Cerebellar nuclear complex (tissue), 1 donor: ENCODE measurements at places on chromosomes 6 and 20.

DNA sequence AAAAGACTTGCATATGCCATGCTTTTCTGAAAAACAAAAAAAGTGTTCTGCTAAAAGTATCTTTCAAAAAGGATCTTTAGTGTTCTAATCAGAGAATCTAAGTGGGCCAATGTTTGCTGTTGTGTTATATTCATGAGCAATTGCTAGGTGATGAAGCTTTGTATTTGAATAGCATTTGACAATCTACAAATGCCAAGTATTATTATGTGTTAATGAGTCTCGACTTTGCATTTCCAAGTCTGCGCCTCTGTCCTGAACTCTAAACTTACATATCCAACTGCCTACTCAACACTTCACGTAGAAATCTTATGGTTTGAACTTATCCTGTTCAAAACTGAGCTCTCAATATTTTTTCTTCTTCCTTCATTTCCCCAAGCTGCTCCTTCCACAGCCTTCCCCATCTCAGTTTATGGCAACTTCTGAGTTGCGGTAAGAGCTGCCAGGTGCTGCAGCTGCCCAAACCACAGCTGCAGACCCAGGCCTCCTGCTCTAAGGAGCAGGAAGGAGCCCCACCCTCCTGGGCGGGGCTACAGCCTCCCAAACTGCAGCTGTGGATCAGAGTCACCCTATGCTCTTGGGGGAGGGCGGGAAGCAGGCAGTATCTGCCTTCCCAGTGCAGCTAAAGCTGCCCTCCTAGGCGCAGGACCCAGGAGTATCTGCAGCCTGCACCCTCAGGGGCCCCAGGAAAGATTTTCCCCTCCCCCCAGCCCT lies 16.7 kb upstream of the MAK start:
- DNase-seq, result no peak

DNA sequence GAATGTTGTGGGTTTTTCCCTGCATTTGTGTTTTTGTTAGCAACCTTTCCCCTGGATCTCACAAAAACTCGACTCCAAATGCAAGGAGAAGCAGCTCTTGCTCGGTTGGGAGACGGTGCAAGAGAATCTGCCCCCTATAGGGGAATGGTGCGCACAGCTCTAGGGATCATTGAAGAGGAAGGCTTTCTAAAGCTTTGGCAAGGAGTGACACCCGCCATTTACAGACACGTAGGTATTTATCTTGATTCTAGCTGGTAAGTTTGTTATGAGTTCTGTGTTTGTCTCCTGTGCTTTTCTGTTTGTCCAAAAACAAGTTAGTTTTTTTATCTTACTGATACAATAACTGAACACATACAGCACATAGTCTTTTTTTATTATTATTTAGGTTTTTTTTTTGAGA lies 3.0 kb downstream of the SLC25A27 start:
- DNase-seq, result no peak

- DNase-seq, result no peak
Observed at GRCh38 chr6:109292420-109292819, 89.8 kb downstream of the CD164 start.

GRCh38 chr6:30121446-30122366 lies 8.8 kb upstream of the TRIM31 start:
- DNase-seq, result no peak

DNA sequence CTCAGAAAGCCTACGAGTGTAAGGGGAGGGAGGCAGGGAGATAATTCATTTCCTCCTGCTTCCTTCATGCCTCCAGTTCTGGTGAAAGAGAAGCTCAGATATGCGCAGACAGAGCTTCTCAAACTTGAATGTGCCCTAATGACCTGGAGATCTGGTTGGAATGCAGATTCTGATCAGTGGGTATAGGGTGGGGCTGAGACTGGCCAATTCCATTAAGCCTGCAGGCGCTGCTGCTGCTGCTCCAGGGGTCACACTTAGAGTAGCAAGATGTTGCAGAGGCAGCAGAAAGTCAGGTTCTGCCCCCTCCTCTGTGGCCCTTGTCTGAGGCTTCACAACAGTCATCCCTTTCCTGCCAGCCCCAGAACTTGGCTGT lies 161.0 kb downstream of the DHX35 start:
- DNase-seq, result no peak

DNA sequence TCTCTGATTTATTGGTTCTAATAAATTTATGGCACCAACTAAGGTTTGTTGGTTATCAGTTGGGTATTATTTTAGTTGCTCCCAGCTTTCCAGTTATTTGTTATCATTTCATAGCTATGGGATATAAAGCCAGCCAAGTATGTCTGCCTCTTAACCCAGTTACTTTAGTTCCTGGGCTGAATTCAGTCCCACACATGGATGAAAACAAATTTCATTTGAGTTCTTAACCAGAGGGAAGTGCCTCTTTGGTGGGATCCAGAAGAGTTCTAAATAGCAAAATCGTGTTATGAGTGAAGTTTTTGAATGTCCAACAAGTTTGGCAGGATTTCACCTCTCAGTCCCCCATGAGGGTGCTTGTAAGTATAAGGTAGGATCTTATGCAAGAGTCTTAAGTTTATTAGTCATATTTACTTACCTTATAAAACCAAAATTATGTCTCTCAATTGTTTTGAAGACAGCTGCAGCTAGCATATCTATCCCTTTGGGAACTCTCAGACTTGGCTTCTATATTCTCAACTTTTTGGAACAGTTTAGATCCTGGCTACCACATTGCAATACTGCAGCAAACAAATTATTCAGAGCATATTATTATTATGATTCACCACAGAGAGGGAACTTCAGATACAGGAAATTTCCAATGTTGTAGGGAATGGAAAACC lies 683.6 kb downstream of the BCKDHB start:
- no peak for DNase-seq

DNA sequence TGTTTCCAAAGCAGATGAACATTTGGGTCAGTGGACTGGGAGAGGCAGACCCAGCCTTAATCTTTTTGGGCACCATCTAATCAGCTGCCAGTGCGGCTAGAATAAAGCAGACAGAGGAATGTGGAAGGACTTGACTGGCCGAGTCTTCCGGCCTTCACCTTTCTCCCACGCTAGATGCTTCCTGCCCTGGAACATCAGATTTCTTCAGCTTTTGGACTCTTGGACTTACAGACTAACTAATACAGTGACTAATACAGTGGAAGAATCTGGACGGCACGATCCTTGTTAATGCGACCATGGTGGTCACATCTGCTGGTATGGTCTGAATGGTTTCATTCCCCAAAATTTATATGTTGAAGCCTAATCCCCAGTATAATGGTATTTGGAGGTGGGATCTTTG lies 122.6 kb upstream of the NXT1 start:
- DNase-seq, result no peak

GRCh38 chr20:47817573-47817972 lies 32.3 kb upstream of the SULF2 start:
- DNase-seq, result no peak

- no peak for DNase-seq
Observed at GRCh38 chr6:141117874-141118273, 1014.9 kb upstream of the GJE1 start.

DNA sequence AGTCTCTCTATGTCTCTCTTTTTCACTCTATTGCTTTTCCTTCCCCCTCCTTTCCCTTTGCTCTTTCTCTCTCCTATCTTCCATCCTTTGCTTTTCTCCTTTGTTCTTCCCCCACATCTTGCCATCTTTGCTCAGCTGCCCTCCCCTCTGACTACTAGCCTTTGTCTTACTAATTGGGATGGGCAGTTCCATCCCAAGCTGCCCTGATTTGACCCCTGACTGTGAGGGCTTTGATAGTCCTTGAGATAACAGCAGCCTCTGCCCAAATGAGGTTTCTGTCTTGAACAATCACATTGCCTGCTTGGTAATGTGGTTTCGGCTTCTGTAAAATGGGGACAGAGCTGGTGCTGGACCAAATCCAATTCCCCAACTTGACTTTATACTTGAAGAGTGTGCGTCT lies 327.7 kb downstream of the DHX35 start:
- no peak for DNase-seq

DNA sequence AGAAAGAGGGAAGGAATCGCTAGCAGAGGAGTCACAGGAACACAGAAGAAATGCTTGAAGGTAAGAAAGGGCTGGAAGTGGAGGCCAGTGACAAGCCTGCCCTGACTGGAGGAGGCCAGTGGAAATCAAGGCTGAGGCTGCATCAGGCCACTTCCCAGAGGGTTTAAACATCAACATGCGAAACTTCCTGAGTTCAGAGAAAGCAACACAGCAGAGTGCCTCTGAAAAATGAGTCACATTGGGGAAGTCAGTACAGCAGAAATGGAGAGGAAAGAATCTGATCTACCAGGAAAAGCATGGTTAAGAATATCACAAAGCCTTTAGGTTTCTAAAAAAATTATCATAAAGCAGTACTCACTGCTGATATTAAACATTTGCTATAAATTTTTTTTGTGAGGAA lies 23.3 kb downstream of the NAPB start:
- DNase-seq, result no peak

DNA sequence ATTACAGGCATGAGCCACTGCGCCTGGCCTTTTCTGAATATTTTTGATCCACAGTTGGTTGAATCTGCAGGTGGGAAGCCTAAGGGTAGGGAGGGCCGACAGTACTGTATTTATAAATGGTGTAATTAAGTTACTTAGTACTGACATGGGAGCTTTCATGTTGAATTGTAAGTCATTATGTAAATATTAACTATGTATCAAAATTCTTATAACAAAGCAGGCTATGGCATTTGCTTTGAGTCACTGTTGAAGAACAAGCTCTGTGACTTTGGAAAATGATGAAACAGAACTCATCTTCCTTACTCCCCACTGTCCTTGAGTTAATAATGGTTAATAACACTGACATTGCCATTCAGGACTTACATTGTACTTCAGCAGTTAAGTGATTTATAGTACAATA lies 63.0 kb upstream of the TXNDC5 start:
- no peak for DNase-seq

DNA sequence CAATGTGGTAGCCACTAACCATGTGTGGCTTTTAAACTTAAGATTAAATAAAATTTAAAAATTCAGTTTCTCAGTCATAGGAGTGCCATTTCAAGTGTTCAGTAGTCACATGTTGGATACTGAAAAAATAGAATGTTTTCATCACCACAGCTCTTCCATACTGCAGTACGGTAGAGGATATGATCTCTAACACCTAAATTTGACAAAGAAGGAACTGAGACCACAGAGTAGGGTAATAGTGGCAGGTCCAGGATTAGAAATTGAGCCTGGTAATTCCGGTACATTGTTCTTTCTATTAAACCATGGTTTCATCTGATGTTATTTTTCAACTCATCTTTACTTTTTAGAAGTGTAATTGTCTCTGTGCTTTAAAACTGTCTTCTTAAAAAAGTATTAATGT lies 104.0 kb downstream of the CD2AP start:
- DNase-seq, result no peak

- DNase-seq, result no peak
Observed at GRCh38 chr6:150640556-150641209, 41.0 kb downstream of the PLEKHG1 start.

- DNase-seq, result no peak
Observed at GRCh38 chr6:1327630-1328029, 15.7 kb downstream of the FOXQ1 start.

GRCh38 chr20:51484831-51485230 lies 57.7 kb downstream of the NFATC2 start:
- DNase-seq, result no peak

GRCh38 chr6:3227363-3228045 lies at the start of gene TUBB2B:
Gene TUBB2B (minus strand): TSS chr6:3227653. CDS start chr6:3227543, 110 bp downstream.
- DNase-seq, result no peak

GRCh38 chr6:52331793-52332457 lies 30.0 kb upstream of the PAQR8 start:
- DNase-seq, result no peak

- no peak for DNase-seq
Observed at GRCh38 chr6:20539387-20539786, 5.1 kb downstream of the CDKAL1 start.

DNA sequence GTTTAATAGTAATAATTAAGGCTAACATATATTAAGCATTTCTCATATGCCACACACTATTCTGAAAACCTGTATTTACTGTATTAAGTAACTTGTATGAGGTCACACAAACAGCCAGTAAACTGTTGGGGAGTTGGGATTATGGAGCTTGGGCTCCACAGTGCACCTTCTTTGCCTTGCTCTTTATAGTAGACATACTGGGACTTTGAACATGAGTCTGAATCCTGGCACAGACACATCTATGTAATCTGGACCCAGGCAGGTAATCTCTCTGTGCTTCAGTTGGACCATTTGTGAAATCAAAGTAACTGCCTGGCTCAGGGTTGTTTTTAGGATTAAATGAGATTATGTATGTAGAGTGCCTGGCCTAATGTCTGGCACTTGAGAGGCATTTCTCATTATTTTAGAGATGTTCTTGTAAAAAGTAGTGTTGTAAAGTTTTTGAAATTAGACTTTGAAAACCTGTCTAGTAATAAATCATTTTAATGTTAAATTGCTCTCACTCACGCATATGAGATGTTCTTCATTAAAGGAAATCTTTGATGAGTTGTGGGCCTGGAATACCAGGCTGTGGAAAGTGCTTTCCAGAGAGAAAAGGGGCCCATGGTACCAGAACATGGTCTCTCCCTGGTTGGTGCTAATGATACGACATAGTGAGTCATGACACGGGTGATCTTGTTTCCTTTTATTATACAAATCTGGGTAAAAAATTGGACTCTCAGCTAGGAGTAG lies 34.3 kb downstream of the LRRC1 start:
- no peak for DNase-seq

GRCh38 chr6:142444881-142445301 lies 143.1 kb downstream of the ADGRG6 start:
- DNase-seq, result no peak

GRCh38 chr6:1577896-1578745 lies 31.6 kb upstream of the FOXC1 start:
- no peak for DNase-seq

- no peak for DNase-seq
Observed at GRCh38 chr20:58017231-58017969, 211.1 kb downstream of the ANKRD60 start.

DNA sequence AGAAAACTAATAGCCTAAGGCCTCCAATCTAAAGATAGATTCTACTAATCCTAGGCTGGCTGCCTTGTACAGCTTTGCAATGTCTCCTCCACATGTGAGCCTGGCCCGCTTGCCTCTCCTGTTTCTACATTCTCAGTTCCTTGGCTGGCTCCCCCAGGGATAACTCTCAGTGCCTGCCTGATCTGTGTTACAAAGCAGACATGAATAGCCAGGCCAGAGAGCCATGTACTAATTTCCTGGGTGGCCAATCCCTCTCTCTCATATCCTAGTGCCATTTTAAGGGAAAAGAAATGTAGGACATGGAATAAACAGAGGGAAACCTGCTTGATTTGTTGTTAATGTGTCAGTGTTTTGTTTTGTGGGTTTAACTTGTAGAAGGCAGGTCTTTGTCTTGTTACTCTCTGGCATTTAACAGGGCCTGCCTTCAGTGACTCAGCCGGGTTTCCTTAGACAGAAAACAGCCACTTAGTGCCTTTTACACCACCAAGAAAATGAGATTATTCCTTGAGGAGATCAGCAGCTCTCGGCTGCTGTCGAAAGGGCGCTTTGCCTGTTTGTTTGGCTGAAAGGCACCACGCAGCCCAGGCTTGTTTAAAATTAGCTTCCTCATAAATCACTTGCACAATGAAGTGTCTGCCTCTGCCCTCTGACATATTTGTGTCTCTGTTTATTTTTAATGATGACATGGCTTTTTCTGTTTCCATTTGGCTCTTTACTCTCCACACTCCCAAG lies 702.7 kb downstream of the MAFB start:
- no peak for DNase-seq

- no peak for DNase-seq
Observed at GRCh38 chr6:71388068-71388744, 99.6 kb downstream of the OGFRL1 start.
